Activated CD4-positive, alpha-beta T cell treated with anti-CD3 and anti-CD28 coated beads, Interleukin-2, amount 10 ng/mL, durations not matched to agents 7 days and 5 days (primary cell): ENCODE measurements at places on chromosomes 7 and 10. TPM values are rescaled to one million over a fixed set of nuclear protein-coding genes. Genes with fewer than 3 reads are reported as not detected.

ODAD2 gene
- total RNA-seq, result not detected

GRCh38 chr10:42795701-42796100 is 13.1 kb downstream of the BMS1 start:
- DNase-seq, result no peak

DNA sequence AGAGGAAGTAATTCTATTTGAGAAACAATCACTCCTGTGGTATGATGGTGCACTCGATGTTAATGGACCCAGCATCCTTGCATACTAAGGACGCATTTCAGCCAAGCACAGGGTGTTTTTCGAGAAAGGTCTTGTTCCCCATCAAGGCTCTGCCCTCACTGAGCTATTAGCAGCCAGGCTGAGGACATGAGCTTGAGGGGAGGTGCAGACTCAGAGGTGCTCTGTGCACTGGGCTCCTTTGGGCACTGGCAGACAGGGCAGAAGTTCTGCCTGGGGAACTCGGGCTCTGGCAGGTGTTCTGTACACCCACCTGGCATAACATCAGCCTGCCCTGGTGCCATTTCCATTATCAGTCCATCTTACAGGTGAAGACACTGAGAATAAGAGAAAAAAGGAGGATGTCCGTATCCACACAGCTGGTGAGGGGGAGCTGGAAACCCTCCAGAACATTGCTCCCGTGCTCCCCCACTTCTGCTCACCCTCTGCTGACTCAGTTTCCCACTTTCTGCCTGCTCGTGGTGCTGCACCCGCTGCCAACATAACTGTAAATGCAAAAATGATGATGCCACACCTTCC is 92.7 kb upstream of the RET start:
- DNase-seq, result no peak

GRCh38 chr10:30172673-30173072 is 113.3 kb upstream of the JCAD start:
- no peak for DNase-seq

GRCh38 chr10:59668096-59668495 is 41.6 kb downstream of the SLC16A9 start:
- no peak for DNase-seq

DNA sequence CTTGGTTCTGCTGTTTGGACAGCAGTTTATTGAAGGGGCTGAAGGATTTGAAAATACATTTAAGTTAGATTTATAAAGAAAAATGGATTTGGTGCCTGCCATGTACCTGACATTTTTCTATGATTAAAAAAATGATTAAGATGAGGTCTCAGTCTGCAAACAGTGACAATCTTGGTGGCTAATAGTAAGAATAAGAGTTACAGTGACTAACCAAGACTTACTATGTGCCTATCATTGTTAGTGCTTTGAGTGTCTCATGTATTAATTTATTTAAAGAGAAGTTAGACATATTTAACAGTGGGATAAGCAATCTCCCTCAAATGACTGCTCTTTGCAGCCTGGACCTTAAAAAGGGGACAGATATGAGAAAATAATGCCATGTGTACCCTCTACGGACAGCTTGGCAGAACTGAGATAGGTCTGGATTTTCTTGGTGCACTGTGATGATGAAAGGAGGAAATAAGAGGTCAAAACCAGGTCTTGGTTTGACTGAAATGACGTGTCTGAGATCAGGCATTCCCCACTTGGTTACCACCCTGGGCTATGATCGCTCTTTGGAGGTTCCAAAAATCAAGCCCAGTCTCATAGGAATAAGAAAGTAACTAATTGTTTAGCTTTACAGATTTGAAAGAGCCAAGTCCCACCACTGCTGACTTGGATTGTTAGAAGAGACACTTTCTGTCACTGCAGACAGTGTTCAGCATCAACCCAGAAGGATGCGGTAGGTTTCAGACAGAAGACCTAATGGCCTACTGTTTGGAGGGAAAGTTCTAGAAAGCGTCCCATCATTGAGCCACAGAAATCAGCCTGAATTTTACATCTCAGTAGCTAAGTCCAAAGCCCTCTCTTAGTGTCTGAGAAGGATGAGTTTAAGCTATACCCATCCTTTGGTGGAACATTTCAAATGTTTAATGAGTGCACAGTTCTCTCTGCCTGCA is 2.1 kb downstream of the CASP7 start:
- peak; percentile 7 for DNase-seq

DNA sequence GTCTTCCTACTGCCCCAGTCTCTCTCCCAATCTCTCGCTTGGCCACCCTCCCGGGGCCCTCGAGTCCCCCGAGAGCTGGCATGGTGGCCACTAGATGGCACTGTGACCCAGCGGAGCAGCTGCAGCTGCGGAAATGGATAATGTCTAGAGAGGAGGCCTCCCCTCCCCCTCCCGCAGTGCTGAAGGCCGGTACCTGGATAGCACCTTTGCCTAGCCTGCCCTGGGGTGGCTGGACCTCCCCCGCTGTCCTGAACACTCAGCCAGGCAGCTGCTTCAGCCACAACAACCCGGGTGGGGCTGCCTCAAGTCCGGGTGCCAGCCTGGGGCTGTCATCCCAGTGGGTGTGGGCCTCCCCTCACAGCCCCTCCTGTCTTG is 65.2 kb downstream of the GOLGA7B start:
- peak; percentile 78 for DNase-seq

GRCh38 chr10:99297033-99297432 is 32.1 kb upstream of the CNNM1 start:
- DNase-seq, result no peak

GRCh38 chr10:44009891-44010632 is 361.4 kb upstream of the ZNF32 start:
- no peak for DNase-seq

DNA sequence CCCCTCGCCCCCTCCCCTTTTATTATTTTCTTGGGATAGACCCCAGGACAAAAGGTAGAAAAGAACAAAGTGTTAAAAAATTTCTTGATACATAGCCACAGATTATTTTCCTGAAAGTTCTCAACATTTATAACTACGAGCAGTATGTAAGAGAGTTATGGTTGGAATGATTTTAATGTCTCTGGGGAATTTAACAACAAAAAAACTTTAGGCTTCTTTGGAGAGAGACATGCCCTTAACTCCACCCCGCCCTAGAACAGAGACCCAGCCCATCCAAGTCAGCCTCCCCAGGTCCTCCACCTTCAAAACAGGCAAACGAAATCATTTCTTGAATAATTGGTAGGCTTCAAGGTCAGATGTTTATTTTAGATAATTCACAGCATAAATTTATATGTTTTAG is 97.1 kb downstream of the TCF7L2 start:
- DNase-seq, result no peak
